Stimulated activated CD8-positive, alpha-beta memory T cell treated with anti-CD3 and anti-CD28 coated beads, Interleukin-12 subunit alpha, Interleukin-12 subunit beta, amount 100 ng/mL, for 4 hours (primary cell): ENCODE measurements at places on chromosomes 11 and 22.

- no peak for DNase-seq
Measured at GRCh38 chr11:72070491-72070890, 9.9 kb downstream of the NUMA1 start.

GRCh38 chr11:2663915-2664314 lies 35.9 kb downstream of the KCNQ1OT1 start:
- DNase-seq = no peak

DNA sequence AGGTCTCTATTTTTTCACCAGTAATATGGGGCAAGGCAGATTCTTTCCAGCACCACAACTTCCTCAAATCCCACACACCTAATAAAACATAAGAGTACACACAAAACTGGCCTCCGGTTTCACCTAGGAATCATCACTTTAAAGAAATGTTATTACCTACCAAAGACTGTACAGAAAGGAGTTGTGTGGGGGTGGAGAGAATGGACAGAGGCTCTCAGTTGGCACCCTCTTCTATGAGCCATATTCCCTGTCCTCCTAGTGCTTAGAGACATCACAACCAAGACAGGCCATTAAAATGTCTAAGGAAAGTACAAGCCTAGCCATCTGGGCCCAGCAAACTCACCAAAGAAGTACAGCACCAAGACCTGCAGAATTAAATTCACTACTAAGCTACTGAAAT lies 56.1 kb downstream of the RBFOX2 start:
- DNase-seq = no peak

DNA sequence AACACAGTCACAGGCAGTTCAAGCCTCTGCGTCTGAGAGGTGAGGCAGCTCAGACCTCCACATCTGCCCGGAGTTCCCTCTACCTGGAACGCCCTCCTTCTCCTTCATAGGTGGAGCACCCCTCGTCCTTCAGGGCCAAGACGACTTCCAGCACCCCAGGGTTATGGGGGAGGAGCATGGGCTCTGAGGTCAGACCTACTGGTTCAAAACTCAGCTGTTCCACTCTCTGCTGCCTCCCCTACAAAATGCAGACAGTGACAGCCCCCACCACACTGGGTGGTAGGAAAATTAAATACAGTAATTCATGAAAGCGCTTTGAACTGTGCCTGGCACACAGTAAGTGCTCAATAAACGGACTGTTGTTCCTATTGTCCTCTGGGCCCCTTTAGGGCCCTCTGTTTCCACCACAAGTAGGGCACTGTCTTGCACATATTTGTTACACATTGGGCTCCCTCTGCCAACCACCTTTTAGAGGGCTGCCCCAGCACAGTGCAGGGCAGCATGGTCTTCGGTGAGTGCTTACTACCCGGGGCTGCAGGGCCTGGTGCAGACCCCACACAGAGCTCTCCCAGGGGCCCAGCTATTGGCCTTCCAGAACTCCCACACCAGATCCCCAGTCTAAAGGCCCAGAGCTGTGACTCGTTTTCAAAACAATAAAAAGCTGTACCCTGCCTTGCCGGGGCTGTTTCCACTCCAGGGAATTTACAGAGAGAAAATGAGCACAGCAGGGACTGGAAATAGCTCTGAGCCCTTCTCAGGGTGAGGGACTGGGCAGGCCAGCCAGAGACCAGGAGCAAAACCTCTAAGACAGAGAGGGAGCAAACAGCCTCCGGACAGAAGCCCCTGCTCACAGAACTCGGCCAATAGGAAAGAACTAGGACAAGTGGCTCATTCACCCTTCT lies 2.5 kb downstream of the TMEM184B start:
- no peak for DNase-seq

DNA sequence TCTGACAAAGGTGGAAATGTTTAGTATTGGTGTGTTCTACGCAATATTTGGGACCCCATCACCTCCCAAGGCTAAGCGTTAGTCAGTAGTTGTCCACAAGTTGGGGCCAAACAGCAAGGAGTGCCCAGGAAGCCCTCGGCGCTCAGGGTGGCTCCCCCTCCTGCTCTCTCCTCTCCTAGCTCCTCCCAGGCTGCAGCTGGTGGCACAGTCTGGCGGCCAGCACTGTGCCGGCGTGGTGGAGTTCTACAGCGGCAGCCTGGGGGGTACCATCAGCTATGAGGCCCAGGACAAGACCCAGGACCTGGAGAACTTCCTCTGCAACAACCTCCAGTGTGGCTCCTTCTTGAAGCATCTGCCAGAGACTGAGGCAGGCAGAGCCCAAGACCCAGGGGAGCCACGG lies 16.8 kb downstream of the CD5 start:
- DNase-seq = no peak

DNA sequence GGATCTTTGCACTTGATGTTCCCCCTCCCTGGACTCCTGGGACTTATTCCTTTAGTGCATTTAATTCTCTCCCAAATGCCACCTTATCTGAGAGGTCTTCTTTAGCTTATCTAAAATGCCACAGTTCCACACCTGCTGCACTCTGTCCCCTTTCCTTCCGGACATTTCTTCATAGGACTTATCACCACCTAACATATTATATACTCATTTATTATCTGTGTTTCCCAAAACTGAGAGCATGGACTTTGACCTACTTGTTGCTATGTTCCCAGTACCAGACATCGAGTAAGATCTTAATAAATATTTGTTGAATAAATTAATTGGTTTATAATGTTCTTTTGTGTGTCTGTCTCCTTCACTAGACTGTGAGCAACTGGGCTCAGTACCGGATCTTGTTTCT lies 585.3 kb downstream of the INSC start:
- DNase-seq = no peak

- no peak for DNase-seq
Measured at GRCh38 chr11:85599083-85599482, 28.1 kb downstream of the DLG2 start.

DNA sequence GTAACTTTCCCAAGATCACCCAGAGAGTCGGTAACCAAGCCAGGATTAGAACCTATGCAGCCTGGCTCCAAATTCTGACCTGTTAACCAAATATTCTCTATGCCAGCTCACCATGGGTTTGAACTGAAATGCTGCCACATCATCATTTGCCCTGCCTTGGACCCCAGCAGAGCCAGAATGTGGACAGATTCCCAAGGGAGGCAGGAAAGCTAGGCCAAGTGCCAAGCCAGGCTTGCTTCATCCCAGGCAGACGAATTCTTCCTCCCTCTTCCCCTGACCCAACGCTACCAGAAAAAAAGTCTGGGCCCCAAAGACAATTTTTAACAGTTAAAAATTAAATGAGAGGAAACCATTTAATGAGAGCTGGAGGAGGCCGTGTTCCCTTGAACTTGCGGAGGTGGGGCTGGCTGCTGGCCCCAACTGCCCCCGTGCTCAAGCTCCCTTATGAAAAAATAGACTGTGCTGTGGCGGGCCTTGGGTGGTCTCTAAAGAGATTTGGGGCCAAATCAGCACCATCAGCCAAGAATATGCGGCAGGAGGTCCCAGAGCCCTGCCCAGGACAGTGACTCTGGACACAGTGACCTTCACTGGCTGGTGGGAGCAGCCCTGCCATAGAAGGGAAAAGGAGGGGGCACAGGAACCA lies 184.1 kb upstream of the SYT13 start:
- no peak for DNase-seq

- DNase-seq = no peak
Measured at GRCh38 chr22:37497062-37497599, 10.9 kb upstream of the MFNG start.

- no peak for DNase-seq
Measured at GRCh38 chr11:32311346-32312065, 123.8 kb downstream of the WT1 start.

DNA sequence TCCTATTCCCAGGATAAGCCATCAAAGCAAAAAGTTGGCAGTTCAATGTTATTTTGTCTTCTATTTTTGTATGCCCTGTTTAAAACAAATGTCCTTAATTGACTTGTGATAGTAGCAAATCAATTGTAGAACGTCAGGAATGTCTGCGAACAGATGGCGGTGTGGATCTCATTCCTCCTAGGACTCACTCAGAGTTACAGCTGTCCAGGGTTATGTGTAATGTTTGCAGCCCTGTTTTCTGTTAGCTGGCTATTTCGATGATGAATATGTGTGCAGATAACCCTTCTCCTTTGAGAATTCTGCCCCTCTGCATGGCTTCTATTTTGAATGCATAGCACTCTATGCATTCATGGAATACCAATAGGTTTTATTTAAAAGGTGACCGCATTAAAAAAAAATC lies 1248.0 kb upstream of the CNTN5 start:
- no peak for DNase-seq

GRCh38 chr11:72932132-72932570 lies 117.9 kb downstream of the ATG16L2 start:
- no peak for DNase-seq

DNA sequence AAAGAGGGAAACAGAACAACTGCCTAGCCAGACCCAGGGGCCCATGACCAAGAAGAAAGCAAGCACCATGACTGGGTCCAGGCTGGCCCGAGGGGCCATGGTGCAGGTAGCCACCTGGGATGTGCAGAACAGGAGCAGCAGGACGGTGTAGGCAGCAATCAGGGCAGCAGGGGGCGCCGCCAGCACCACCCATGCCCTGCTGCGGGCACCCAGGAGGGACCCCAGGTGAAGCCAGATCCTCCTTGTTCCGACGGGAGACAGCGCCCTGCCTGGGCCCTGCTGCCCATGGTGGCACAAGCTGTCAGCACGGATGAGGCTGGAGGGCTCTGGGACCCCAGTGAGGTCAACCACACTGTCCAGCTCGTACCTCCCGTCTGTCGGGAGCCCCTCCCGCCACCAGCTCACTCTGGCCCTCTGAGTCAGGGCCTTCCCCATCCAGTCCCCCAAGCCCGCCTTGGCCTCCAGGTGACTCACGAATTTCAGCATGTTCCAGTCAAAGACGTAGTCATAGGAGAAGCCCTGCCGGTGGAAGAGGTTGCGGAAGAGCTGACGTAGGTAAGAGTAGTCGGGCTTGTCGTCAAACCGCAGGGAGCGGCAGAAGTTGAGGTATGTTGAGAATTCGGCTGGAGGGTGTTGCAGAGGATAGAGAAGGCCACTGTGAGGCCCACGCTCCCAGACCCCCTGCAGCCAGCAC lies 18.8 kb downstream of the CSNK1E start:
- DNase-seq = no peak

GRCh38 chr11:102513869-102514268 lies 16.7 kb downstream of the MMP7 start:
- no peak for DNase-seq

DNA sequence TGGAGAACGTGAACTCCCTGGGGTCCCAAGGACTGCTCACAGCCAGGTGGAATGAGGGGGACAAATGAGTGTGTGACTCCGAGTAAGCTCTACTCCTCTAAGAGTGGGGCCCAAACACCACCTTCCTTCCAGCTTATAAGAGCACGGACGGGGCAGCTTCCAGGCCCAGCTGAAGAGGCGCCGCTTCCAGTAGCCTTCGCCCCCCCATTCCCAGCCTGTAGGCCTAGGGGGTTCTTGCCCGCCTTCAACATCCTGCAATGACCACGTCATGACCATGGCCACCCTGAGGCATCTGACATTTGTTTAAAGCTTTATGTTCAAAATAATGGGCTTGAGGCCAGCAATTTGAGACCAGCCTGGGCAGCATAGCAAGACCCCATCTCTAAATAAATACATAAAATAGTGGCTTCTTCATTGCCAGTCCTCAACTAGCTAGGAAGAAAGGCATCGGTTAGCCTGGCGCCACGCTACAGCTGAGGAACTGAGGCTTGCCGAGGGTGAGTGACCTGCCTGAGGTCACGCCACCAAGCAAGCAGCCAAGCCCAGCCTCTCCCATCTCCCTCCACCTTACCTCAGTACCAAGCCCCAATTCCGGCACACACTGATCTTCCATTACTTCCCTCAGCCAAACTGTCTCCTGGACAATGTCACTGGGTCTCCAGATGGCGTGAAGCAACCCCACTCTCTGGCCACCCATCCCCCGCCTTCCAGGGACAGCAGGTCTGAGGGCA lies 7.8 kb upstream of the TNFRSF13C start:
- no peak for DNase-seq

DNA sequence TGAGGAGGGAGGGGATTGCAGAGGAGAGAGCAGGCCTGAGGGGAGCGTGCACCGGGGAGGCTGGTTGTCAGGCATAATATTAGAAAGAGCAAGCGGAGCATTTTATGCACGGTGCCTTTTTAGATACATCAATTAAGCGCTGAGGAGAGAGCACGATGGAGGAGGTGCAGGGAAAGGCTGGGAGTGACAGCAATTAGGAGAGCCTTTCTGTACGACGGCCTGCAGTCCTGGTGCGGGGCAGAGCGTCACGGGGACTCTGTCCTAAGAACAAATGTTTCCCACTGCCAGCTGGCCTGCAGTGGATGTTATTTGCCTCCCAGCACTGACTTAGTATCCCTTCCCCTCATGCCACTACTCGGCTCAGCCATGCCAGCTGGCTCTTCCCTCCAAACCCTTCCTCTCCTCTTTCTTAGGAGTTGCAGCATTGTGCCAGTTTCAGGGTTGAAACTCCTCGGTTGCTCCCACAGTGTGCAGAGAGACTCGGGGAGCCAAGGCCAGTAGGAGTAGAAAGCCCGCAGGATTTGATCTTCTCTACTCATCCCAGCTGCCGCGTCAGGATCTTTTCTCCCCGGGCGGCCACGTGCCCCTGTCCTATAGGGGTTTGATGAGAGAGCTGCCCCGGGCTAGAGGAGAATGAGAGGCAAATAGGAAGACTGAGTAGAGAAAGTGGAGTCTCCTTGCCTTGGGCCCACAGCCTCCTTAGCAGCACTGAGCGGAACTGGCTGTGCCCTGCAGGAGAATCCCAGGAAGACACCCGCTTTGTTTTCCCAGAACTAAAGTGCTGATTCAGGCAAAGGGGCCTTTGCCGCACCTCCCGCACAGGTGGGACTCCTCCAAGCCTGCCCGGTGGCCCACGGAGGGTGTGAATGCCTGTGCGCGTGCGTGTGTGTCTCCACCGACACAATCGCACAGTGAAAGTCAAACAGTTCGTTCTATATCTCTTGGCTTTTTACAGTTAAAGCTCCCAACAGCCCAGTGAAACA lies 875.3 kb downstream of the NTM start:
- DNase-seq = no peak

DNA sequence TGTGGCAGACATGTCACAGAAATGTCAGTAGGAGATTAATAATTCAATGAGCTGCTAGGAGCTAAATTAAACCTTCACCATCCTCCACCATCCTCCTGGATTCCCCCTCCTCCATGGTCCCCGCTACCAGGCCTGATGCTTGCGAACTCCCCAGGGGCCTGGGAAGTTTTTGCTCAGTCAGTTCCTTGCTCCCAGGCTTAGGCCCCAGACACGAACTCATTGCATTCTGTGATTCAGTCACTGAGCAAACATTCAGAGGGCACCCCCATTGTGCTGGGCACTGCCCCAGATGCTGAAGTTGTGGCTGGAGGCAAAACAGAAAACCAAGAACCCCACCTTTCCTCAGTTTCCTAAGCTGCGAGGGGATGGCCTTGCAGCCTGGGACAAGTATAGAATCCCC lies 14.3 kb downstream of the NPTXR start:
- no peak for DNase-seq

DNA sequence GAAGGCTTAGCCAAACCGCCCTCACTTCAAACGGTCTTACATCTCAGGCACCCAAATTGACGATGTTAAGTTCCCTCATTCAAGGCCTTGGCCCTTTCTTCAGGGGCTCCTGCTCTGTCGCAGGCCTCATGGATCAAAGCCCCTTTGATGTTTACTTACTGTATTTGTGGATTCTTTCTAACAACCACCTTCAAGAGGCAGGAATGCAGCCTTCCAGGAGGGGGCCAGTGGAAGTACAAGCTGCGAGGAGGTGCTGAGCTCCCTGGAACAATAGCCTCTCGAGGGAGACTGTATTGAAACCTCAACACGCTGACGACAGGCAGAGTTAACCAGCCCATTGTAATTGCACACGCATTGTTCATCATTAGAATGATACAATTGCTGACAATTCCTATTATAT lies 209.1 kb downstream of the ST3GAL4 start:
- no peak for DNase-seq

- DNase-seq = no peak
Measured at GRCh38 chr11:44566952-44567875, 1.8 kb downstream of the CD82 start.

GRCh38 chr11:125494974-125495725 lies 915 bp downstream of the FEZ1 start:
- no peak for DNase-seq
